ENCODE measurements at places on chromosomes 4 and X.

- DNase-seq: no peak
Measured at GRCh38 chr4:99832321-99832720, 15.7 kb downstream of the DAPP1 start.

DNA sequence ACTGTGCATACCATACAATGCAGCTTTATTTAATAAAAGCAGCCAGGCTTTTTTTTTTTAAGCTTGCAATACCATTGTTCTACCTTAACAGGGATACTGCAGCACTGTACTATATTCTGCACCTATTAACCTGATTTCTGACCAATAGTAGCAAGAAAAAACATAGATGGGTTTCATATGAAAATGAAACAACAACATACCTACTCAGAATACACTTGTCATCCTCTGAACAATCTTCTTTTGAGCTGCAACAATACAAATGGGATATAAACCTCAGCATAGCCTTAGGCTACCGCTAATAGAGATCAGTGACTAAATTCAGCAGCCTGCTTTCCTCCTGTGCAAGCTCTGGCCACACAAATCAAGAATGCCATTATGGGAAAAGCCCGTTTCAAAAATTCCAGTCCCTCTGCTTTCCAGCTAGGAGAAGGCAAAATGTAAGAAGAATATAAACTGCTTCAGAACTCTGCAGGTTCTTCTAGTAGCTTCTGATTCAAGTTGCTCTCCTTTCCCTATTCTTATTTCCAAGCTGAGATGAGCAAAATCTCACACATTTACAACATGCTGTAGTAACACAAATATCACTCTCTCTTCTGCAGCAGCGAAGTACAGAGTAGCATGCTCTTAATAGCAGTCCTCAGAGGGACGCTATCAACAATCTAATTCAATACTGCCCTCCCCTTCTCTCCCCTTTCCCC is 143.4 kb downstream of the KLHL13 start:
- no peak for DNase-seq

DNA sequence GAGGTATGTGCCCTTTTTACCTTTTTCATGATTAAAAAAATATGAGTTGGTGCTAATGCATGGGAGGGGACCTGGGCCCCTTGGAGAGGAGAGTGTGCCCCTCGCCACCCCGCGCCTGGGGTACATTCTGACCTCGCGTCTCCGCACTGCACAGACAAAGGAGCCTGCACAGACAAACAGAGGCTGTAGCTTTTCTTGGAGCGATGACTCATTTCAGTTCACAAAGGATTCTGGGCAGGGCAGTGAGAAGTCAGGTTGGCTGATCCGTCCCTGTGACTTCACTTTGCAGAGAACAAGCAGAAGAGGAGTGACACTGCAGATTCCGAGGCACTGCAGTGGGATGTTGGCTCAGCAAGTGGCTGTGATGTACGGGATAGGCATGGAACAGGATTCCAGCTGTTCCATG is 82.9 kb downstream of the STOX2 start:
- DNase-seq: peak; percentile 72

DNA sequence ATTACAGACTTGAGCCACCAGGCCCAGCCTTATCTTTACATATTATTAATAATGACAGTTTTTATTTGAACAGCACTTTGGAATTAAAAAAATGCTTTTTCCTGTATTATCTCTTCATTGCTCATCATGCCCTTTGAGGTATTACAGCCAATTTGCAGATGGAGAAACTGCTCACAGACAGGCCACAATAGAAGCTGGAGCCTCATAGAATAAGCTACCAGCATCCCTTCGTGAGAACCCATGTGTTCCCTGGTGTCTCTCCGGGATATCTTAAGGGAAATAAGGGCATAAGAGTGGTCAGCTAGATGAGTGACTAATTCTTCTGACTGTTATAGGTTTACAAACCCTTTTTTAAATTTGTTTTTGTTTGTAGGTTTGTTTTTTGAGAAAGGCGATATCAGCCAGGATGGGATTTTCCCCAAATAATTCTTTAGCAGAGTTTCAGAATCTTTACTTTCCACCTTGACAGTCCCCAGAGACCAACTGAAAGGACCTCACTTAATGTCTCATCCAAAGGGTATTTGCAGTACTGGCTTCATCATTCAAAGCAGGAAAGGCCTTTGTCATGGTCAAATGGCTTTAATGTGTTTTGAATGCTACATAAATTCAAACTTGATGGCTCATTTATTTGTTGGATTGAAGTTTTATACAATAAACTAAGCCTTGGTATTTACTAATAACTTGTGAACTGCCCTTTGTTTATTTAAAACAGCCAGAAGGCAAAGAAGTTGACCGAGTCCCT is 48.0 kb upstream of the SOD3 start:
- no peak for DNase-seq

GRCh38 chrX:31333165-31333831 is 261.5 kb upstream of the FTHL17 start:
- DNase-seq: no peak

DNA sequence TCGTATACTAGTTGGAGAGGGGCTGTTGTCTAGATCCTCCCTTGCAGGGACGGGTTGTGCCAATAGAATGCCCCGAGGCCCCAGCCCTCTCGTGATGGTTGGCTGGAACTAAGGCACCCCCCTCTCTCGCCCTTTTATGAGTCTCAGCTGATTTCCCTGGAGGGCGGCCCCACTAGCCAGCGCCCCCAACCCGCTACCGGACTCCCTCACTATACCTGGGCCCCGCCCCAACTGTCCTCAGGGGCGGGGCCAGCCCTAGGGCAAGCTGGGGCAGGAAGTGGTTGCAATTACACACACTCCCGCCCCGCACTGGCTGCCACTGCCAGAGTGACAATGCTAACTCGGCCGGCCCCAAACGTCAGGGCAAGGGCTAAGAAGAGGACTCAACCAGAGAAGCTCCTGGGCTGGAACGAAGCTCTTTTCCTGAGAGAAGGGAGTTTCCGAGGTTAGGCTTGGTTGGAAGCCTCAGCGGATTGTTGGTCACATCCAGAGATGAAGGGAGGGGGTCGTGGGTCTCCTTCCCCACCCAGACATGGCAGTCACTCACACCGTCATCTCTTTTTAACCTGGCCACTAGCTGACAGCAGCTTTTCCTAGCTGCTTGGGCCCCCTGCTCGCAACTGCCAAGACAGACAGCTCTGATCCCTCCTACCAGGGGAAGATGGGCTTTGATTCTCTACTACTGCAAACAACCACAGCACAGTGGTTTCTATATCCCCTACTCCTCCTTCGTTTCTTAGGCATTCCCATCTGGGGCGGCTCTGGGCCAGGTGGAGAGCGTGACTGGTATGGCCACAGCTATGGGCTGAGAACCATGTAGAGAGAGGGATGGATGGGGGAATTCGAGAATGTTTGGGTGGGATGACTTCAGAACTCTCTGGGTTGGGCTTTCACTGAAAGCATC is 21.0 kb upstream of the BCORL1 start:
- peak; percentile 60 for DNase-seq

GRCh38 chr4:27000122-27000521 is 139.5 kb downstream of the STIM2 start:
- DNase-seq: no peak

DNA sequence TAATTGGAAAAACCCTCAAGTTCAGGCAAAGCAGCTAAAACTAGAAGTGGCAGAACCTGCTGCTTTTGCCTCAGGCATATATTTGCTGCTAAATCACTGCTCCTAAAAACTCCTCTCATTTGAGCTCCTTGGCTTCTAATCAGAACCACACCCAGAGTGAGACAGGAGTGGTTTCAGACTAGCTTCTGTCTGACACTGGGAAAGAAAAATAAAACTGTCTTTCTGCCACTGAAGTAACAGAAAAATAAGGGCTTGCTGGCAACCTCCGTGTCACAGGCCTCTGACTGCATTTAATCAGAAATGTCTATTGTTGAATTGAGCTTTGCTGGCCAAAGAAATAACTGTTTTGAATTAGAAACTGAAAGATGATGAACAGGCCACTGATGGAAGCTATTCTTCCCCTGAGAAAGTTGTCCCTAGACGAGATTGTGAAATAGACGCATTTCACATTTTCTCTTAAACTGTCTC is 52.1 kb upstream of the RAP2C start:
- no peak for DNase-seq

- no peak for DNase-seq
Measured at GRCh38 chr4:122733787-122734120, 1.2 kb downstream of the BBS12 start.

DNA sequence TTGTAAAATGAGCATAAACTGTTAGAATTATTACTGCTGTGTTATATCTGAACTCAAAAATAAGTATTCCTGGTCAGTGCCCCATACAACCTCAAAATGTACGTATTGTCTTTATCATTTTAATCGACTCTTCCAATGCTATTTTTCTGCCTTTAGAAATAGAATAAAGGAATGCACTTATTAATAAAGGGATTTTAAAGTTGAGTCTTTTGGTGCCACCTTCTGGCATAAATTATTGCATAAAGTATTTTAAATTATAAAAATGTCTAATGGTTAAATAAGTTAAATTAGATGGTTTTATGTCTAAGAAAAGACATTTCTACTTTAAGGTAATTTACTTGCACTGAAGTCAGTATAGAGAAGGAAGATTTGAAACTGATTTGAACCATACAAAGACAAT is 424.0 kb upstream of the NDST4 start:
- DNase-seq: peak; percentile 24

DNA sequence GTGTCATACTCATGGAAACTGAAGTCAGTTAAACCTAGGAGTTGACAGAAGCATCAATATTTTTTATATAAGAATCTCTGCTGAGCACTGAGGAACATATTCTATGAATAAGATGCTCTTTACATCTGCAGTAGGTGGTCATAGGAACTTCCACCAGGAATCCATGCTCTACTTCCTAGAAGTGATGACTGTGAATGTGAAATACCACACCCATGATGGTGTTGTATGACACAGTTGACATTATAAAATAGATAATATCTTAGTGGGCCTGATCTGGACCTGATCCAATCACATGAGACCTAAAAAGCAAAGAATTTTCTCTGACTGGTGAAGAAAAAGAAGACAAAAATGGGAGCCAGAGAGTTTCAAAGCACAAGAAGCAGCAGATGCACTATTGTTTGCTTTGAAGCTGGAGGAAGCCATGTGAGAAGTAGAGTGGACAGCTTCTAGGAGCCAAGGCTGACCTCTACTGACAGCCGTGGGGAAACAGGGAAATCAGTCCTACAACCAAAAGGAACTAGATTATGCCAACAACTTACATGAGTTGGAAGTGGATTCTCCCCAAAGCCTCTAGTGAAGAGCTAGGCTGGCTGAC is 68.6 kb upstream of the HS3ST1 start:
- DNase-seq: peak; percentile 64

DNA sequence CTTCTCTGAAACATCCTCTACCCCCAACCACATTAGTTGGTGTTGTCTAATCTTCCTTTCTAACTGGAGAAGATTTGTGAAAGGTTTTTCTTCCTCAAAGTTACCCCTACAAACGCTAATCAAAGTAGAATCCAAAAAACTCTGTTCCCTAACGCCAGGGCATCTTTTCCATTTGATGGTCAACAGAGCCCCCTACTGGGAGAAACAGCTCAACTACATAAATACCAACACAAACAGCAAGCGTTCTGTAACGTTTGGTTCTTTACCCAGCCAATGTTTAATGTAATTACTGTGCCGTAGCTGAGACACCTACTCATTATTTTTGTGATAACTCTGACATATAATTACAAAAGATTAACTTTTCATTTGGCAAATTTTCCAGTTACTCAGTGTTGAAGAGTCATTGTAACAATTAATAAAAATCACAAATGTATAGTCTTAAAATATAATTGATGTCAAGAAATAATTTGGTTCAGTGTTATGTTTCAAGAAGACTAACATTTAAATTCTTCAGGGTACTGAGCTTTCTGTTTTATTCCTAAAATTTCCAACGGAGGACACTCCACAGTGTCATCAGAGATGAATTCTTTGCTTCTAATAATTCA is 94.9 kb upstream of the TBC1D9 start:
- DNase-seq: peak; percentile 84

- no peak for DNase-seq
Measured at GRCh38 chr4:38606587-38606905, 57.5 kb upstream of the KLF3 start.

DNA sequence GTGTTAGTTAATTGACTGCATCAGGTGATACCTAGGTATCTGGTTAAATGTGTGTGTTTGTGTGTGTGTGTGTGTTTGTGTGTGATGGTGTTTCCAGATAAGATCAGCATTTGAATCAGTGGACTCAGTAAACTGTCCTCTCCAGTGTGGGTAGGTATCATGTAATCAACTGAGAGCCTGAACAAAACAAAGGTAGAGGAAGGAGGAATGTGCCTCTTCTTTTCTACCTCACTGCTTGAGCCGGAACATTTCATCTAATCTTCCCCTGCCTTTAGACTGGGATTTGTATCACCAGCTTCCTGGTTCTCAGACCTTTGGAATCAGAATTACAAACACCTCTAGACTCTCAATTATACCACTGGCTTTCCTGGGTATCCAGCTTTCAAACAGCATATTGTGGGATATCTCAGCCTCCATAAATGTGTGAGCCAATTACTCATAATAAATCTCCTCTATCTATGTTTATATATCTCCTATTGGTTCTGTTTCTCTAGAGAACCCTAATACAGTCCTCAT is 120.5 kb downstream of the TBCK start:
- DNase-seq: no peak

DNA sequence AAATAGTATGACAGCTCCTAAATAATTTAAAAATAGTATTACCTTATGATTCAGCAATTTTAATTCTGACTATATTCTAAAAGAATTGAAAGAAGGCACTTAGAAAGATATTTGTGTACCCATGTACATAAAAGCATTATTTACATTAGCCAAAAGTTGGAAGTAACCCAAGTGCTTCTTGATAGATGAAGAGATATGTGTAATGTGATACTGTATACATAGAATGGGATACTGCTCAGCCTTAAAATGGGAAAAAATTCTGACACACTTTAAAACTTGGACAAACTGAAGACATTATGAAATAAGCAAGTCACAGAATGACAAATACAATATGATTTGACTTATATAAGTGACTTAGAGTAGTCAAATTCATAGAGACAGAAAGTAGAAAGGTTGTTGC is 112.2 kb downstream of the IDS start:
- DNase-seq: no peak

DNA sequence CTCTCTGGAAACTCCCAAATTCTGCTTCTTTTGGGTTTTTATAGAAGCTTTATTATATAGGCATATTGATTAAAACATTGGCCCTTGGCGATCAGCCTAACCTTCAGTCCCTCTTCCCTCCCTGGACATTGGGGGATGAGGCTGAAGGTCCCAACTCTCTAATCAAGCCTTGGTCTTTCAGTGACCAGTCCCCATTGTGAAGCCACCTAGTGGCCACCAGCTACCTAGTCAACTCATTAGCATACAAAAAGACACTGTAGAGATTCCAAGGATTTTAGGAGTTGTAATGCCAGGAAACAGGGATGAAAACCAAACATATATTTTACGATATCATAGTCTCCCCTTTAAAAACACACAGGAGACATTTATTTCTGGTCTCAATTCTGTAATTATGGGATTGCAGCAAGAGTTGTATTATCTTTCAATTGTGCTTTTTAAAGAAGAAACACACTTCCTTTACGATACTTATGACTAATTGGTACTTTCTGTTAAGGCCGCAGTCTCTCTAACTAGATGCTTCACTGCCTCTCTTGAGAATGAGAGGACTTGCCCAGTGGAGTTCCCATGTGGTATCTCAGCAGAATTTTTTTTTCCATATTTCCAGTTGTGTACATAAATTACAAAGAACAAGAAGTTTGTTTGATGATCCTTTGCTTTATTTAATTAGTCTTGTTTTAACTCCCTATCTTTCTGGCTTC is 58.2 kb downstream of the WDR17 start:
- DNase-seq: peak; percentile 79

- no peak for DNase-seq
Measured at GRCh38 chr4:80931631-80932081, 98.9 kb upstream of the BMP3 start.
